Fibroblast of skin of right quadriceps (primary cell): ENCODE measurements at places on chromosomes 11 and 22.

DNA sequence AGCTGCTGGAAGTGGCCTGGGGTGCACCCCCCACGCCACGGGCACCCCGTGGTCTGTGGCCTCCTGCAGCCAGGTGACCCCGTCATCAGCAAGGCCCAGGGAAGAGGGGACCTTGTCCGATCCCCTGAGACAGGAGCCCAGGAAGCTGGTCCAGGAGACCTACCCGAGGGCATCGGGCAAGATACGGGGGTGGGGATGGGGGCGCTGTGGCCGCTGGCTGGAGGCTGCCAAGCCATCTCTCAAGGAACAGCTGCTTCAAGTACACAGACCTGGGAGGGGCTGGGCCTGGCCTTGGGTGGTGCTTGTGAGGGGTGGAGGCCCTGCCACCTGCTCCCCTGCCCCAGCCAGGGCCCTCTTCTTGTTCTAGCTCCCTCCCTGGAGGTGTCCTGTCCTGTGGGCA, 1272.1 kb downstream of the BRD1 start:
- DNase-seq, result no peak

- no peak for DNase-seq
These were observed 89.9 kb downstream of the CTTN start for GRCh38 chr11:70488171-70488703.

DNA sequence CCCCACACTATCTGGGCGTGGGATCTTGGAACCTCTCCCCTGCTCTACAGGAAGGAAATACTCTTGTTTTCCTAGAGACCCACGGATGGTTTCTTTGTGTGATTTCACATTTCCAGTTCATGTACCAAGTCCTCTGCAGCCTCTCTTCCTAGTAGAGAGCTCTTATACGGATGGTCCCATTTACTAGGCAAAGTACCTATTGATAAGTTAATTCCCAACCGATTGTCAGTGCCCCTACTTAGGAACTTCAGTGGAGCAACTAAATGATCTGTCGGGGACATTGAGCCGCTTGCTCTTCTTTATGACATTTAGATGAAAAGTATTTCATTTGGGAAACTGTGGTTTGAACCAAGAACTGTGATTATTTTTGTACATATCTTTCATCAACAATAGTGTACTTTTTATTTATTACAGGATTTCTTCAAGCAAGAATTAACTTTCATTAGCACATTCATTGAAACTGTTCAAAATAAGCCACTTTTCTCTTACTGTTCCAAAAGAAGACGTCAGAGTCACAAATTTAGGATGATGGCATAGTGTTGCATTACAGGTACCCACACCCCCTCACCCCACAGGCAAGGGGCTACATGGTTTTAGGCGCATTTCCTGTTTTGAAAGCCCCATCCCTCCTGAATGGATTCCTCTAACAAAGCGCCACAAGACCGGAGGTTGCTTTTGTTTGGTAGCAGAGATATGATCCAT, 34.2 kb downstream of the ELMOD1 start:
- no peak for DNase-seq

DNA sequence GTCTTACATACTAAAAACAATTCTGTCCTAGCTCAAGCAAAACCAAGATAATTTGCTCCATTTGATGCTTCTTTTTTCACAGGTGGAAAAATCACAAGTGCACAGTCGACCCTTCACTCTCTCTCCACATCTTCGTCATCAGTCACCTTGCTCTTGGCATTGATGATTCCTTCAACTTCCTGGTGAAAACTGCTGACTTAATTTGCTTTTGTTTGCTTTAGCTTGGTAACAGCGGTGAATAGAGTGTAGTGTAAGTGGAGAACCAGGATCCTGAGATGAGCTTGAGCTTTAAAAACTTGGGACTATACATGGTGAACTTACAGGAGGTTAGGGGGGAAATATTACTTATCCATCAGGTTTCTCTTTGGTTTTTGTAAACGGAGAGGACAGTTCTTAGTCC, 331.1 kb upstream of the ARHGAP42 start:
- no peak for DNase-seq

GRCh38 chr11:2574553-2575535, 125.0 kb downstream of the KCNQ1OT1 start:
- DNase-seq, result no peak

DNA sequence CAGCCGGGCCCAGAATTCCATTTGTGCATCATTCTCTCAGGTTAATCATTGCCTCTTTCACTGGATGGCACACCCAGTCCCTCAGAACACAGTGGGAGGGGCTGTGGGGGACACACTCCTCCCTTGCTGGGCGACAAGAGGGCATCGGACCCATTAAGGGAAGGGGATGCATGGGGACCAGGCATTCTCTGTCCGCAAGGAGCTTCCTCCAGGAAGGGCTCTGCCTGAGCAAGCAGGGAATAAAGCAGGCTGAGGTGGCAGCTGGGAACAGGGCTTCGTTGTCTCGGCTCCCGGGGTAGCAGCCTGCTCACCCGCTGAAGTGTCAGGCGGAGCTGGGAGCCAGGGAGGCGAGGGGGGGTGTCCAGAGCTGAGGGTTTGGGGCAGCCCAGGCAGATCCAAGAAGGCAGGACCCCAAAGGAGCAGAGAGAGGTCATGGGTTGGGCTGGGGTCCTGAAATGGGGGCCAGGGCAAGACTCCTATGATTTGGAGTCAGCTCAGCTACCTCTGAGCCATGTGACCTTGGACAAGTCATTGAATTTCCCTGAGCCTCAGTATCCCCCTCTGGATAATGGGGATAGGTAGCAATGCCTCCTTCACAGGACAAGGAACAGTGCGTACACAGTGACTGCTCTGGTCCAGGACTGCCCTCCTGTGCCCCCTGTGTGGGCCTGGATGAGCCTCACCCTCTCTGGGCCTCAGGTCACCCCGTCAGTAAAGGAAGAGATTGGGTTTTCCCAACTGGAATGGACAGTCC, 1.4 kb downstream of the GAL3ST1 start:
- DNase-seq, result no peak

DNA sequence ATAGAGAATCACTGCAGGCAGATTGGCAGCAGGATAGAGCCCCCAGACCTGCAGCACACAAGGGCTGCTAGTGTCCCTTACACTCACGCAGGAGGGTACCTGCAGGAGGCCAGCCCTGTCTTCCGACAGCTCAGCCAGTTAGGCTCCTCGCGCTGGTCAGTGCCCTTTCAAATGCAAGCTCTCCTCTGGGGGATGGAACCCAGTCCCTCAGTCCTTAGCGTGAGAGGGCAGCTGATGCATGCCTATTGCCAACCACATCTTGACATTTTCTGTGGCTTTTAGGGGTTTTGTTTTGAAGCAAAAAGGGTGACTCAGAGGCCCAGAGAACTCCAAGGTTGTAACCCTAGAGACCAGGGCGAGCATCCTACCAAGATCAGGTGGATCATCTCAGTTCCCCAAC, 40.0 kb downstream of the WNT11 start:
- no peak for DNase-seq
